ENCODE measurements at places on chromosomes 13 and 19. TPM values are rescaled to one million over a fixed set of nuclear protein-coding genes. Genes with fewer than 3 reads are reported as not detected.
A peak's percentile ranks its signal among the peaks of the same experiment; 100 is the strongest.

DNA sequence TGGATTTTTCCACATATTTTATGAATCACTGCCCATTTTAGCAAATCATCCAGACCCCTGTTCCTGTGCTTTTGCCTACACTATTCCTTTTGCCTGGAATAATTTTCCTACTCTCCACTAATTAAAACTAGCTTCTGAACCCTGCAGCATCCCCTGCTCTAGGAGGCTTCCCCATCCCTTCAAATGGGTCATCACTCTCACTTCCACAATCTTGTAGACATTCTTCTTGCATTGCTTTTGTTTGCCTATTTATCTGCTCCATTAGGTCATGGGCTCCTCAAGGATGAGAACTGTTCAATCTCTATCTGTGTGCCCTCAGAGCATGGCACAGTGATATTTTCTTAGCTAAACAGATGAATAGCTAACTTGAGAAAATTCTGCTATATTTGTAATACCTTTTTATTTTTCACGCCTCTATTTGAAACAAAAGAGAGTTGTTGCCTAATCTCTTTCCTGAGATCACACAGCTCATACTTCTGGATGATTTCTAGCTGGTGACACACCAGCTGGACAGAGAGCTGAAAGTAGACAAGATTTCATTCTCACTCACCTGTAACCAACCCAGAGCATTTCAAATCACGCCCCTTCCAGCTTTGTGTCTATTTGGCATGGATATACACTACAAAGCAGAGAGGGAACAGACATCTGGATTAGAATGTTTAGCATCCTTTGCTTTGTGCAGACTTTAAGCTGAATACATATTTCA is 466.0 kb downstream of the FOXO1 start:
- DNase-seq = no peak
- peak overlapping the region; percentile 19 for H3K27ac ChIP-seq
- H3K4me3 ChIP-seq = no peak overlapping the region
- peaks cover 41% of the 10 kb centered on the region for H3K4me1 ChIP-seq

DNA sequence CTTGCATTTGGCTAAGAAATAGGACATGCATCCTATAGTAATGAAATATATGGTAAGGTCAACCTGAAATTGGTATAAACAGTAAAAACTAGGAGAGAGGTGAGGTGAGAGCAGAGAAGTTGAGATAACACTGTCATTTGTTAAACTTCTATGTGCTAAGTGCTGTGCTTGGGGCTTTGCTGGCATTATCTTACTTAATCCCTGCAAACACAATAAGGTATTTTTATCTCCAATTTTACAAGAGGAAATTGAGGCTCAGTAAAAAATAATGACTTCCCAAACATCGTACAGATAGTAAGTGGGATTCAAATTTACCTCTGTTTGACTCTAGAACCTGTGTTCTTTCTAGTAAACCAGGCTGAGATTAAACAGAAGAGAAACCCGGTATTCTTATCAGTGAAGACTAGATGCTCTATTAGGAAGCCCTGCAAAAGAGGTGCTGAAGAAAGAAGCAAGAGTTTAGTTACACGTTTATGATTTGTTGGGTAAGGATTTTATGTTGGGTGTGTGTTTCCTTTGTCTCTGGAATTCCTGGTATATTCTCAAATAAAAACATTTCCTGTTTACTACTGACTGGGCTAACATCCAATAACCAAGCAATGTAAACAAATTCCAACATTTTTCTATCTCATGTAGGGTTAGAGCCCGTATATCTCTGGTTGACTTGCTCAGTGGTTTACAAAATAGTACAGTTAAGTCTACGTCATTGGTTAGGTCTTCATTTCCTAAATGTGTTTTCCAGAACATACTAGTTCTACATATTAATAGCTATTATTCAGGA is 137.3 kb upstream of the FNDC3A start:
- DNase-seq = no peak
- no peak overlapping the region for H3K27ac ChIP-seq
- no peaks in the 10 kb centered on the region for H3K27me3 ChIP-seq
- no peaks in the 10 kb centered on the region for H3K4me1 ChIP-seq
- H3K36me3 ChIP-seq = peaks cover 3% of the 10 kb centered on the region

DNA sequence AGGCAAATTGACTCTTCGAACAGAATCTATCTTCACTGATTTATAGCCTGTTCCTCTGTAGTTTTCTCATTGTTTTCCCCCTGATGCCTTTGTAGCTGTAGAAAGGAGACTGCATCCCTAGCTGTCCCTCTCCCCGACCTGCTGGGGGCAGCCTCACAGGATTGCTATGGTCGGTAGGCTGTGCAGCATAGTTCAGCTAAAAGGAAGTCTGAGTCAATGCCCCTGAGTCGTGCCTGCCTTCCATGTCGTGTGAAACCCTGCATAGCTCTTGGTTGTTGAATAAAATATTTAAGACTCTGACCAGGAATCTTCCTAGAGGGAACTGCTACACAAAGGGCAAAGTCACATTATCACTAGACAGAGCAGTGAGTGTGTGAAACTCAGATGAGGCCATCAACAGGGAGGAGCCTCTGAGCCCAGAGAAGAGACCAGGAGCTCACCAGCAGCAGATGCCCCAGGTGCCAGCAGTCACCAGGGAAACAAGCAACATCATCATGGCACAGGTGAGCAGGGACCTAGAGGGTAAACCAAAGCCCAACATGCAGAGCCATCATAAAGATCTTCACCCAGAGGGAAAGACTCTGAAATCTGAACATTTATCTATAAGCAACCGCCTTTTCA is 108.4 kb upstream of the NBEA start:
- peaks cover 15% of the 10 kb centered on the region for H3K27me3 ChIP-seq
- H3K4me3 ChIP-seq = no peak overlapping the region
- no peak overlapping the region for H3K27ac ChIP-seq
- no peaks in the 10 kb centered on the region for H3K4me1 ChIP-seq
- H3K36me3 ChIP-seq = no peaks in the 10 kb centered on the region

DNA sequence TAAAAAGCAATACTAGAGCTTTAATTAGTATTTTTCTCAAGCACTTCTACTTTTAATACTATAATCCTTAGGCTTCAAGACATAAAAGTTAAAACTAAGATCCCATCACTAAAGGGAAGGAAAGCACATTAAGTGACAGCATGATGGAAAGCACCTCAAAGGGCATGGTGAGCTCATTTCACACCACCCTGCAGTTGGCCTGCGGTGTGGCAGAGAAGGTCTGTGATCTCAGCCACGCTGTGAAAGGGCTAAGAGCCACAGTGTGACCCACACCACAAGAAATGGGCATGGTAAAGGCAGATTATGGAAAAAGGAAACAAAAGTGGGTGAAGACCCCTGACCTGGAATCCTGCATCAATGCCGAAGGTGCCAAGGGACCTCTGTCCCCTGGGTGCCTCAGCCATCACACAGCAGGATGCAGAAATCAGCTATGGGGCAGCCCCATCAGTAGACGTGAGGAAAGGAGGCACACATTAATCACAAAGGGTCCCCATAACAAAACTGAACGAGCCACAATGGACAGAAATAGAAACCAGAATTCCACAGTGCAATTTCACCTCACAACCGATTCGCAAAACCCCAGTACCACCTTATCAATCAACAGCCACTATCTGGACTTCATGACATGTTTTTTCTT is 33.6 kb downstream of the TUBGCP3 start:
- no peaks in the 10 kb centered on the region for H3K4me1 ChIP-seq
- no peak for DNase-seq
- no peak overlapping the region for H3K4me3 ChIP-seq

DNA sequence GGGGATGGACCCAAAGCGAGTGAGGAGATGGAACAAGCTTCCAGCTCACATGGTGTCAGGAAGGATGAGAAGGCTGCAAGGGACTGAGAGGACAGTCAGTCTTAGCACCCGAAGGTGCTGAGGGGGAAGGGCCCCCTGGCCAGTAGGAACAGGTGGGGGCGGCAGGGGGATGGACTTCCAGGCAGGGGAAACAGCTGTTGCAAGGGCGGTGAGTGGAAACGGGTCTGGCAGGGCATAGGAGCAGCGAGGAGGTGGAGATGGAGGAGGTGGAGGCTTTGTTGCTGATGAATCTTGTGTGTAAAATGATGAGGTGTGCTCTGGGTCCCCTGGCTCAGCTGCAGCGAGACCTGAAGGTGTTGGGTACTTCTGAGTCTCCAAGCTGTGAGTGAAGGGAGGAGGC is 1.2 kb downstream of the MAP1S start:
- peaks cover 13% of the 10 kb centered on the region for H3K36me3 ChIP-seq
- no peaks in the 10 kb centered on the region for H3K27me3 ChIP-seq
- peak; percentile 26 for DNase-seq
- H3K27ac ChIP-seq = peak overlapping the region; percentile 65
- H3K4me3 ChIP-seq = peak overlapping the region; percentile 77

The BRME1 gene
- total RNA-seq = 5.8 TPM

The ZNF773 gene
- 4.2 TPM for total RNA-seq

The LILRB3 gene
- not detected for total RNA-seq

The RGS9BP gene
- 0.12 TPM for total RNA-seq

The ZNF586 gene
- 14.9 TPM for total RNA-seq

The NTN5 gene
- total RNA-seq = not detected

The ZNF208 gene
- 1.7 TPM for total RNA-seq

The FBXW9 gene
- 8.7 TPM for total RNA-seq
